ENCODE measurements at places on chromosomes 2 and 18.

GRCh38 chr2:19937004-19937403 lies 35.2 kb upstream of the TTC32 start:
- no peak for DNase-seq

DNA sequence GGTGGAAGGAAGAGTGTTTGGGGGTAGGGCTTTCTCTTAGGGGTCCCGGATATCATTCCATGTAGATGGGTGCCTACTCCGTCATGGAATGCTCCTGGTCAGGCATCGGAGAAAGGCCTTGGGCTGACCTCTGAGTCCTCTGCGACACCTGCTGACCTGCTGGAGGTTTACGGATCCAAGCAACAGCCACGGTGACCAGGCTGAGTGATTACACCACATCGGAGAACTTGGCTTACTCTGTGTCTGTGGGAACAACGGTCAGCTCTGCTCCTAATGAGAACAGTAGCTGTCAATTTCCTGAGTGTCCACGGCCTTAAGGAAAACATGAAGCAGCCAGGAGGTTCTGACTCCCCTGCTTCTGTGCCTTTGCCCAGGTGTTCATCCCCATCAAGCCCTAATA lies 73.2 kb downstream of the TNP1 start:
- no peak for DNase-seq

DNA sequence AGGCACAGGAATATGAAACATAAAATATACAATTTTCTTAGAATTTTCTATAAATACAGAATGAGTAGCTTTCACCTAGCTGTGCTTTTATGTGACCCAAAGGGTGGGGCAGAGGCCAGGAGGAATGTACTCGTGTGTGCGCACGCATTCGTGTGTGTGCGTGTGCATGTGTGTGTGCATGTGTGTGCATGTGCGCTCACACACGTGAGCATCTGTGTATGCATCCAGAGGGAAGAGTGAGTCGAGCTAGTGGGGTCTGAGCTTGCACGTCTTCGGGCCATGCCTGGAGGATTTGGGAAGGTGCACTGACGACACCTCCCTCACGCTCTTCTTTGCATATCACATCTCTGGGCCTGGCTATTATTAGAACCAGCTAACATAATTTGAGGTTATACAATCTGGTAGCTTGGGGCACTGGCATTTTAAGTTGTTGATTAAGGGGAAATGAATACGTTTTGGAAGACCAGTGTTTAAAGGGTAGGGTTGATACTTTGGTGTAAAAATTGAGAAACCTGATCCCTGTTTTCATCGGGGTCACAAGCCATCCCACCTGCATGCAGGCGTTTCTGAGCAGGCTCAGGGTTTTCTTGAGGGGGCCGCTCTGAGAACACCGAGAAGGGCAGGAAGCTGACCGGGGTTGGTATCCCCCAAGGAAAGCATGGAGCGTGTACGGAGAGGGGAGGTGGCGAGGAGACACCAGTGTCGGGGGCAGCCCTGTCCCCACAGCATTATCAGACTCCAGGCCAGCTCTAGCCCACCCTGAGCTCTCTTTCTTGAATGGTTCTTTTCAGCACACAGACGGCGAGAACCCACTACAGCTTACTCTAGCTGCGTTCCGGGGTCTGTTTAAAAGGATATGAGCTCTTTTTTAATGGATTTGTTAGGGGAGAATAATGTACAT lies 85.3 kb downstream of the LRRFIP1 start:
- DNase-seq, result no peak

DNA sequence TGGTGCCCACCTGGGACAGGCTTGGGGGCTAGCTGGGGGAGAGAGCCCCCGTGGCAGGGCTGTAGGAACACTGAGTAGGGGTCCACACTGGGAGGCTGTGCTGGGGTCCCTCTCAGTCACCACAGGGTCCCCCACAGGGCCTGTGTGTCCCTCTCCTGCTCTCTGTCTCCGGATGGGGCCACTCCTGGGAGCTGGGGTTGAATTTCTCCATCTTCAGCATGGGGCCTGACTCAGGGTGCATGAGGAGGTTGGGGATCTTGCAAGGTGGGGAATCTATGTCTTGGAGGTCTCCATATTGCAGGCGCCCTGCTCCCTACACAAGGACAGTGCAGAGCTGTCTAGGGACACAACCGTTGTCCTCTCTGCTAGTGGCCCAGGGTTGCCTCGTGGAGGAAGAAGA lies 78.7 kb upstream of the HDAC4 start:
- DNase-seq, result no peak

GRCh38 chr2:12442476-12442847 lies 274.3 kb upstream of the TRIB2 start:
- DNase-seq, result no peak

- DNase-seq, result no peak
Observed at GRCh38 chr2:160315337-160315736, 115.3 kb upstream of the ITGB6 start.

GRCh38 chr2:211367711-211368110 lies 811.3 kb downstream of the CPS1 start:
- no peak for DNase-seq

DNA sequence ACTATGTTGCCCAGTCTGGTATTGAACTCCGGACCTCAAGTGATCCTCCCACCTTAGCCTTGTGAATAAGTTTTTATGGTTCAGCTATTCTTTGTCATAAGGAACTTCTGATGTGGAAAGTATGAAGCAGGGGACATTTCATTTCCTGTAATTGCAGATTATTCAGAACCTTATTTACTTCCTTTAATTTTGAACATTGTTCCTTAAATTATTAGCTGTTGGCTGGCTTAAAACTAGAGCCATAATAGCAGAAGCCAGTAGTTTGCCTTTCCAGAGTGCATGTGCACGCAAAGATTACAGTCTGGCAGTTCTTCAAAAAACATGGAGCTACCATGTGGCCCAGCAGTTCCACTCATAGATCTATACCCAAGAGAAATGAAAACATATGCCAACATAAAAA lies 53.1 kb downstream of the PMS1 start:
- no peak for DNase-seq

All from pons (tissue), 1 donor.